AG08395 (cell line): ENCODE measurements at places on chromosomes 6 and 20.
A peak's percentile ranks its signal among the peaks of the same experiment; 100 is the strongest.

GRCh38 chr20:62474604-62475026 is 1.2 kb downstream of the GATA5 start:
- DNase-seq, result no peak

DNA sequence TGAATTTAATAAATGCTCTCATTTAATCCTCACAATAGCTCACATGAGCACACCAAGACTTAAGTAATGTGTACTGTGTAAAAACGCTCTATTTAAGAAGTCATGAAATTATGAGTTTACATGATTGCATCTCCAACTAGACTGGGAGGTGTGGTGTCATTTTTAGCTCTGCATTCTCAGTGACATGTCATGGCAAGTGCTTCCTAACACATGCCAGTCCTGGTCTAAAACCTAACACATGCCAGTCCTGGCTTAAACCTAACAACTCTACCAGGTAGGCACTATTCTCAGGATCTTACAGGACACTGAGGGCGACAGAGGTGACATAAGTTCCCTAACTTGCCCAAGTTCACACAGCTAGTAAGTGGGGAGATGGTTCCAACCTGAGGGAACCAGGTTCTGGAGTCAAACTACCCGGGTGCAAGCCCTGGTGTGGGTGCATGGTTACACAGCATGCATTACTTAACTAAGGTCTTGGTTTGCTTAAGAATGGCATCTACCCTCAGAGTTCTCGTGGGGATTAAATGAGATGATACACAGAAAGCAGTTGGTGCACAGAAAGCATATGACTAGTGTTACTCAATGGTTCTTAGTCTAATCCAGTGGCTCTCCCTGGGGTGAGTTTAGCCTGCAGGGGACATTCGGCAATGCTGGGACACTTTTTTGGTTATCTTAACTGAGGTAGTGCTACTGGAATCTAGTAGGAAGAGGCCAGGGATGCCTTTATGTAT is 14.7 kb downstream of the CLDN20 start:
- DNase-seq, result no peak

DNA sequence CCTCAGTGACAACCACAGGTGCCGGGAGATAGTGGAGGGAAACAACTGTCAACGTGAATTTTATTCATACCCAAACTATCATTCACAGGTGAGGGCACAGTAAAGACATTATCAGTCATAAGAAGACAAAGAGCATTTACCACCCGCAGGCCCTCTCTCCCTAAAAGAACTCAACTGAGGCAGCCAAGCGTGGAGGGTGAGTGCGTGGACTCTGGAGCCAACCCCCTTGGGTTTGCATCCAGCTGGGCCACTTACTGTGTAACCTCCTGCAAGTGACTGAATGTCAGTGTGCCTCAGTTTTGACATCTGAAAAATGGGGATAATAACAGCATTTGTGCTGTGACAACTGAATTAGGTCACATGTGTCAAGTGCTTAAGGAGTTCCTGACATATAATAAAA is 70.6 kb upstream of the KCNK16 start:
- DNase-seq, result no peak

- DNase-seq, result peak; percentile 80
Observed at GRCh38 chr6:161618831-161619454, 345.1 kb upstream of the AGPAT4 start.

- no peak for DNase-seq
Observed at GRCh38 chr6:105795913-105796517, 290.1 kb upstream of the PRDM1 start.

DNA sequence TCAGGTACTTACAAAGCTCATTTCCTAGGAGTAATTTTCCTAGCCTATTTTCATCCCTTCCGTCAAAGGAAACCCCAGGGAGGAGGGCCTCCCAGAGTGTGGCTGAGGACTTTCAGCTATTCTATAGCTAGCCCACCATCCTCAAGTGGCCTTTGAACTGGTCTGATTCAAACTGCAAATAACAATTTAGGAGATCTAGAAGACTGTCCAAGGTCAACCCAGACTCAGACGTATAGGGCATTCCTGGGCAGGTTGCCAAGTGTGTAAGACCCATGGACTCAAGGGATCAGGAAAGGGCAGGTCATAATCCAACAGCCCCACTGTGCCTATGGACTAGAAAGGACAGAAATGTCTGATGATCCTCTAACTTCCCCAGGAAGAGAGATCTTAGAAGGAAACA is 2.1 kb upstream of the RRAGD start:
- no peak for DNase-seq

DNA sequence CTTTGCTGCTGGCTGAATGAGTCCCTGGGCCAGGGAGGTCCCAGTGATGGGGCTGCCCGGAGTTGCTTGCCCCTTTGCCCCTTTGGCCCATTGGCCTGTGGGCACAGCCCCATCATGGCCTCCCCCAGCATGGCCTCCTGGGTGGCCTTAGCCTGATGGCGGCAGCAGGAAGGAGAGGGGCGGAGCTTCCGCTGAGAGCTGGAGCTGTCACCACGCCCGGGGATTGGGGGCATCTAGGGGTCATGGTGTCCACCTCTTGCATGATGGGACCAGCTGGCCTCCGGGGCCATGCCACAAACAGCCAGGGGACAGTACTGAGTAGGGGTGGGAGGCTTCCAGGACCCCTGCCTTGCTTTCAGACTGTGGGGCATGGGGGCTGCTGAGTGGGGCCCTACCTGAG is 31.5 kb upstream of the GATA5 start:
- DNase-seq, result no peak

- DNase-seq, result peak; percentile 2
Observed at GRCh38 chr6:147759093-147759492, 250.6 kb downstream of the SAMD5 start.

- peak; percentile 53 for DNase-seq
Observed at GRCh38 chr6:148629592-148630465, 117.0 kb upstream of the UST start.
